ENCODE measurements at places on chromosomes 16 and 17.

GRCh38 chr17:81710514-81711308, 1.4 kb upstream of the SLC25A10 start:
- peak; percentile 27 for DNase-seq

DNA sequence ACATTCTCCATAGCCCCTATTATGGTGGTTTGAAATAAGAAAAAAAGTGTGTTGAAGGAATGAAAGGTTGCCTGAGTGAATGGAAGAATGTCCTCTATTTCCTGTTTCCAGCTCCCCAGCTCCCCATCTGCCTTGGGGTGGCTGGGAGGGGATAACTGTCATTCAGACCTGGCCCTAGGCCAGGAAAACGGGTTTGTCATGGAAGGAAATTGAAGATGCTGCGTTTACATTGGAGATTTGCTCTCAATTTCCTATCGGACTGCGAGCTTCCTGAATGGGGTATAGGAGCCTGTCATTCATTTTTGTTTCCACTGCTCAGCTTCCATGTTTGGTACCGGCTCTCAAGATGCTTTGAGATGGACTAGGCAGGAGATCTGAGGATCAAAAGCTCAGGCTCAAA, 2.2 kb upstream of the FZD2 start:
- DNase-seq = no peak

- DNase-seq = no peak
Observed at GRCh38 chr16:80887062-80887461, 82.7 kb upstream of the CDYL2 start.

- DNase-seq = peak; percentile 49
Observed at GRCh38 chr17:29292071-29292991, 1.6 kb downstream of the NUFIP2 start.

- DNase-seq = no peak
Observed at GRCh38 chr17:75869282-75870141, 8.9 kb downstream of the TRIM47 start.

GRCh38 chr17:61504697-61505096, 52.5 kb downstream of the TBX4 start:
- DNase-seq = no peak

GRCh38 chr16:4918781-4919251, 18.1 kb downstream of the PPL start:
- no peak for DNase-seq

GRCh38 chr16:17433577-17434451, 36.9 kb downstream of the XYLT1 start:
- no peak for DNase-seq

DNA sequence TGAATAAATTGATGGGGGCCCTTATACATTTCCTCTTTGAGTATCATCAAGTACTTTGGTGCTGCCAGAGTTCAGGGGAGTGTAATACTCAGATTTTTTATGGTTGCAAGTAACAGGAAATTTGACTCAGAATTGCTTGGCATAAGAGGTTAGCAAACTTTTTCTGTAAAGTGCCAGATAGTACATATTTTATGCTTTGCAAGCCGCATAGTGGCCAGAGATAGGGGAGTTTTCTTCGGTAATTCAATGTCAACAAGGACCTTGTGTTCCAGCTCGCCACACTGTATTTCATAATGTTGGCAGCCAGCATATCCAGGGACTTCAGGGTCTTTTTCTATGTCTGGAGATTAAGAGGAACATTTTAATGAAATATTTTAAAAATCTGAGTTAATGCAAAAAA, 51.0 kb upstream of the MARCHF10 start:
- DNase-seq = no peak

DNA sequence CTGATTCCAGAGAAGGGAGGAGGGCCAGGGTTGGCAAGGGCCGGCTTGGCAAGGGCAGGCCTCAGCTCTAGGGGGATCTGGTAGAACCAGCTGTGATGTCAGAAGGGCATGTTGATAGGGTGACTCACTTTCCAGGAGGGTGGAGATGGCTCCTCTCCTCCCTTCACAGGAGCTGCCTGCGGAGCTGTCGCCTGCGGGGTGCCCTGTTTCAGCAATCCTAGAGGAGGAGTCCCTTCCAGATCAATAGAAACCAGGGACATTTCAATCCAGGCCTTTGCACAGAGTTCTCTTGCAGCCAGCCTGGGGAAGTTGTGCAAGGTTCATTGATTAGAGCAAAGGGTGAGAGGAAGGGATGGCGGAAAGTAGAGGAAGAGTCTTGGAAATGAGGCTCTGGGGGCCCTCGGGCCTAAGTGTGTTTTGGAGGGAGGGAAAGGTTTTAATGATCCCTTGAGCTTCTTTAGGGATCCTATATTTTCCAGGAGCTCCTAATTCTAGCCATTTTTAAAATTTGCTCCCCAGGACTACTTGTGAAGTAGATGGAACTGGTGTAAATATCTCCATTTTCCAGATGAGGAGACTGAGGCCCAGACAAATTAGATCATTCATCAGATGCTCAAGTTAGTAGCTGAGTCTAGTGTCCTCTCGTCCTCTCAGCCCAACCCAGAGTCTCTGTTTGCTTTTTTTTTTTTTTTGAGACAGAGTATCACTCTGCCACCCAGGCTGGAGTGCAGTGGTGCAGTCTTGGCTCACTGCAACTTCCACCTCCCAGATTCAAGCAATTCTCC, 24.8 kb upstream of the CSNK2A2 start:
- no peak for DNase-seq

DNA sequence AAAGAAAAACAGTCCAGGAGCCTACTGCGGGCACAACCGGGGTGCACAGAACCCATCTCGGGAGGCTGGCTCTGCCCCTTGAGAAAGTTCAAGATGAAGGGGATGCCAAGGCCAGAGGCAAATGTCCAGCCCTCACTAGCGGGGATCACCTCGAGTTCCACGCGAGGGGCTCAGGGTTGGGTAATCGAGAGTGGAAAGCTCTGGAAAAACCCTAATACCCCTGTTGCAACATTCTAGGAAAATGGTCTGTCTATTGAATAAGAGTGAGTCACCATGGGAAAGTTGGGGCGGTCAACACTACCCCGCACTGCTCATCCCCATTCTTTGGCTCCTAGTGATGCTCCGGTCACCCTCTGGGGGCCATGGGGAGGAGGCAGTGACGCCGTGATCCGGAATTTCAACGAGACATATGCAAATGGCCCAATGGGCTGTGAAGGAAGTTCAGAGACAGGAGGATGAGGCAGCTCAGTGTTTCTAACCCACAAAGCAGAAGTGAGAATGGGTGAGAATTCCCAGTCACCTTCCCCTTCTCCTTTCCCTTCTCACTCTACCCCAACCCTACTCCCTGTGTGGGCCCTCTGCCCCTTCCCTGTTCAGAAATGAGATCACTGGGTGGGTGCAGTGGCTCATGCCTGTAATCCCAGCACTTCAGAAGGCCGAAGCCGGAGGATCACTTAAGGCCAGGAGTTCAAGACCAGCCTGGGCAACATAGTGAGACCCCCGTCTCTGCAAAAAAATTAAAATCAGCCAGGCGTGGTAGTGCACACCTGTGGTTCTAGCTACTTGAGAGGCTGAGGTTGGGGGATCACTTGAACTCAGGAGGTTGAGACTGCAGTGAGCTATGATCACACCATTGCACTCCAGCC, 22.4 kb downstream of the SOCS3 start:
- DNase-seq = no peak

DNA sequence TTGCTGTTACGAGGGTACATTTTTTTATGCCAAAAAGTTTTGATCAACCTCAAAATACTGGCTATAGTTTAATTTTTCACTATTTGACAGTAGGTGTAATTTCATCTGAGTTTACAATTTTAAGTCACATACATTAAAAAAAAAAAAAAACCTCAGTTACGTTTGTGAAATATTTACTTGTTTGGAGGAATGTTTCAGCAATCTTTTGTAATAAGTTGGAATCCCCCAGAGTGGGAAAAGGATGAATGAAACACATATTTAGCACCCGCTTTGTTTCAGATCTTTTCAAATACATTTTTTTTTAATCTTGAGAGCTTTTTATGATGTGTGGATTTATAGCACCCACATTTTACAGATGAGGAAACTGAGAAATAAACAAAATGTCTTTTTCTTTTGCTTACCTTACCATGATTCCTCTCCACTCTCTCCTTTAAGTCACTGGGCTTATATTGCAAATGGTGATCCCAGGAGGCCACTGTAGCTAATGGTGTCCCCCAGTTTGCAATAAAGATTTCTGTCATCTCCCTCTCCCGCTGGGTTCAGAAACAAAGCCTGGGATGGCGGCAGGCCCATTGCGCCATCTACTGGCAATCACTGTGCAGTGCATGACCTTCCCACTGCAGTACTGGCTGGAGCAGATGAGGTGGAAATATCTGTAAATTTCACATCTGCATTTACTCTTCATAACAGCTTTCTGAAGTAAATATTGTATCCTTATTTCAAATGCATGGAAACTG, 27.7 kb downstream of the TBC1D3B start:
- DNase-seq = peak; percentile 49

DNA sequence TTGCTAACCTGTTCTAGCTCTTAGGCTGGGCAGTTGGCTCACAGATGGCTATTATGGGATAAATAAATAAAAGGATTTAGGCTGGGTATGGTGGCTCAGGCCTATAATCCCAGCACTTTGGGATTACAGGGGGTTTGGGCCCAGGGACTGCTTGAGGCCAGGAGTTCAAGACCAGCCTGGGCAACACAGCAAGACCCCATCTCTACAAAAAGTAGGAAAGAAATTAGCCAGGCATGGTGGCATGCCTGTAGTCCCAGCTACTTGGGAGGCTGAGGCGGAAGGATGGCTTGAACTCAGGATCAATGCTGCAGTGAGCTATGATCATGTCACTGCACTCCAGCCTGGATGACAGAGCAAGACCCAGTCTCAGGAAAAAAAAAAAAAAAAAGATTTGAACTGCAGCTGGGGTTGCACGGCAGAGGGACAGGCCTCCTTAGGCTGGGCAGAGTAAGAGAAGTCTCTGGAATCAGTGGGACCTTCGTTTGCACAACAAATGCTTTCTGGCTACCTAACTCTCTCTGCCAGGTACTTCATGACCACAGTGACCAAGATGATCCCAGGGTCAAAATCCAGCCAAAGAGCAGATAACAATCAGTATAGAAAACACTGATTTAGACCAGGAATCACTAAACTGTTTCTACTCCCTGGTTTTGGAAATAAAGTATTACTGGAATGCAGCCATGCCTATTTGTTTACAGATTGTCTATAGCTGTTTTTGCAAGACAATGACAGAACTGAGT, 6.8 kb downstream of the RUSF1 start:
- DNase-seq = no peak

All from stimulated activated CD4-positive, alpha-beta T cell treated with anti-CD3 and anti-CD28 coated beads, Interleukin-4, amount 100 ng/mL, for 1 hour (primary cell).